ENCODE measurements at places on chromosomes 1 and 21.

DNA sequence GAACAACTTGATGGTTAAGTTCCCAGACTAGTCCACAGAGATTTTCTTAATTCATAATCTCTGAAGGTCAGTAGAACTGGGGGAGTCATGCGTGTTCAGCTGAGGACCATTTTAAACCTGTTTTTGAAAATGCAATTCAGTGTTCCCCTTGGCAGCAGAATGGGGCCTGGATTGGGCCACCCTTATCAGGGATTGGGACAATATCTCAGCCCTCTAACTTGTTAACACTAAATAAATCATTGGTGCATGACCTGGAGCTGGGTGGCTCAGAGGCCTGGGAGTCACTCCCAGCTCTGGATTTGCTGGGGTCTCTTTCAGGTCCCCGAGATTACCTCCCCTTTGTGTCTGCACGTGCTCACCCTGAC is 55.3 kb downstream of the MRPS6 start:
- DNase-seq = no peak

DNA sequence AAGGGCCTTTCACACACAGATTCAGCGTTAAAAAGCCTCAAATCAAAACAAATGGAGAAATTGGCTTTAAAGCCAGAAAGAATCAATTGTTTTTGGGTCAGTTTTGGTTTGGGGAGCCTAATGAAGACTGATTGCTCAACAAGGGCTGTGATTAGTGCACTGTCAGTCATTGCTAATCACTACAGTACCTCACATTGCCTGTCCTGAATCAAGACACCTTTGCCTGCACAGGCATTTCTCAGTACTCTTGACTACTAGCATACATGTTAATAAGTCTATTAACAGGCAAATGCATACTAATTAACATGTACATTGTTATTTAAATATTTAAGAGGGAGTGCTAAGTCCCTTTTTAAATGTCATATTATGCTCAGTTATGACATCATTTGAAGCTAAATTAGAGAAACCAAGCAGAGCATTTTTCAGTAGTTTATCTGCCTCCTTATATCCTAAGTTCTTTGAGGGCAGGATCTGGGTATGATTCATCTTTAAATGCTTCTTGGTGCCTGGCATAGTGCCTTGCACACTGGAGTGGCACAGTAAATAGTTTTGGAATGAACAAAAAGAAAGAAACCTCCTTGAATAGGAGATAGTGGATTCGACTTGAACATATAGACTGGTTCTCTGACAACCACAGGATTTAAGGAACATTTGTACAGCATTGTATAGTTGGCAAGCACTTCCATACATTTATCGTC is 25.8 kb upstream of the CCN1 start:
- no peak for DNase-seq

DNA sequence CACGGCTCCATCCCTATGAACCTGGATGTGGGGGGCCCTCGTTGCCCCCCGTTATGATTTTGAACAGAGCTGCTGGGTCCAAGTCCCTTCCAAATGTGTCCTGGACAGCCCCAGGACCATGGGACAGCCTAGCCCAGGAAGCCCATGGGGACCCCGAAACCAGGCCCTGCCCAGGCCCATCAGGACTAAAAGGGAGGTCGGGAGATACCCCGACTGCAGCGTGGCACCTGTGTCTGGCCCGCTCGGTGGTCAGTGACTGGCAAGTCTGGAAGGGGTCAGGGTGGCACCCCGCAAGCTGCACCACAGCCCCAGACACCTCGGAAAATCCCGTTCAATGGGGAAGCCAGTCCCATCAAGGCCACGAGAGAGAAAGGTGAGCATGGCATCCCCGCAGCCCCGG is 10.4 kb upstream of the SRARP start:
- no peak for DNase-seq

- DNase-seq = no peak
Observed at GRCh38 chr1:24281591-24281990, 37.6 kb upstream of the GRHL3 start.

GRCh38 chr1:33660956-33661355 is 188.5 kb downstream of the ZSCAN20 start:
- DNase-seq = no peak

DNA sequence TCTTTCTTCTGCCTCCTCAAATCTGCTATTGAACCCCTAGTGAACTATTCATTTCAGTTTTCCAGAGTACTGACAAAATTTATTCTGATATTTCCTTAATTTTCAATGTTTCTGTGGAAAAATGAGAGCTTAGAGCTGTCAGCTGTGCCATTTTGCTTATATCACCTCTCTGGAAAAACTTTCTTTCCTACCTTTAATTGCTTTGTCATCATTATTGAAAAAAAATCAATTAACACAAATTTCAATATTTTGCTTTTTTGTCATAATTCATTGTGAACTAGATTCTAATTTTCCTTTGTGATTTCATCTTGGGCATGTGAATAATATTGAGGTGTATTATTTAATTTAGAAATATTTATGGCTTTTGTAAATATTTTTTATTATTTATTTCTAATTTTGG is 126.5 kb downstream of the C1orf94 start:
- no peak for DNase-seq

- no peak for DNase-seq
Observed at GRCh38 chr1:226786550-226786949, 47.5 kb upstream of the ITPKB start.
